ENCODE measurements at places on chromosomes 16 and 17.

GRCh38 chr17:76314392-76315227 lies 6.5 kb upstream of the QRICH2 start:
- DNase-seq: no peak

GRCh38 chr17:77326636-77327035 lies 185.9 kb downstream of the SEC14L1 start:
- DNase-seq: no peak

- DNase-seq: no peak
Observed at GRCh38 chr17:19262650-19263631, 25.8 kb downstream of the EPN2 start.

GRCh38 chr16:72809446-72809845 lies 238.5 kb downstream of the ZFHX3 start:
- DNase-seq: no peak

- no peak for DNase-seq
Observed at GRCh38 chr16:12078405-12079280, 102.1 kb downstream of the SNX29 start.

DNA sequence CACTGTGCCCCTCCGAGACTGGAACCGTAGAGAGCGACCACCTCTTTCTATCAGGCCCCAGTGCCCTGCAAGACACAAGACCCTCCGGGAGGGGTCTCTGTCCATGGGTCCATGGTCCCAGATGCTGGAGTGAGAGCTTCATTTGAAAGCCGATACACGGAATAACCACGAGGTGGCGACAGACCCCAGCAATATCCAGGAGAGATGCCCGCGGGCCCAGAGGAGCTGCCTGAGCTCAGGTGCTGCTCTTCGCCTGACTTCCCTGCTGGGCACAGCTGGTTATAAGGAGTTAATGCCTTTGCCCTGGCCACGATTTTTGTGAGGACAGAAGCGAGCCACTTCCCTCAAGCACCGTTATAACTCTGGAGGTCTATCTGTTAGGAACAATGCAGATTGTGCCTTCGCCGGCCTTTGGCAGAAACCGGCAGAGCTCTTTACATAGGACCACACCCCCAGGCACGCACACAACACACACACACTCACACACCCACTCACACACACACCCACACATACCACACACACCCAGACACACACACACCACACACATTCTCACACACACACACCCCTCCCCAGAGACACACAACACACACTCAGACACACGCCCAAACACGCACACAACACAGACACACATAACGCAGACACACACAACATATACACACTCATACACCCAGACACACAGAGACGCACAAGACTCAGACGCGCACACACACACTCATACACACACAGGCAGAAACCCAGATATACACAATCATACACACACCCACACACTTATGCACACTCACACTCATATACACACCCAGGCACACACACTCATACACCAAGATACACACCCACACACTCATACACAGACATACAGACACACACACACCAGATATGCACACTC lies 436.4 kb downstream of the SOX9 start:
- DNase-seq: peak; percentile 28

DNA sequence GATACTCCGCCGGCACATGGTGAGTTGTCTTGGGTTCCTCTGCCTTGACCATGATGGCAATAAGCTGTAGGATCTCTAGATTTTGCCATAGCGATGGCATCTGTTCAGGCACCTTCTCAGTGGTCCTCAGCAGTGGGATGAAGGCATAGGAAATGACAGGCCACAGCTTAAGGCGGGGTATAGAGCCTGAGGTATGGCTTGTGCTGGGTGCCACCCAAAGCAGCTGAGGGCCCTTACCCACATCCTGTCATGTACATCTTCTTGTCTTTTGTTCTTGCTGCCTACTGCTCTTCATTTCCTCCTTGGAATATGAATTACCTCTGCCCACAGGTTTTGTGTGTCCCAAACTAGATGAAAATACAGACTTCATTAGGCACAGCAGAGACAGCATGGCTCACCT lies 29.5 kb downstream of the KAT7 start:
- DNase-seq: peak; percentile 14

DNA sequence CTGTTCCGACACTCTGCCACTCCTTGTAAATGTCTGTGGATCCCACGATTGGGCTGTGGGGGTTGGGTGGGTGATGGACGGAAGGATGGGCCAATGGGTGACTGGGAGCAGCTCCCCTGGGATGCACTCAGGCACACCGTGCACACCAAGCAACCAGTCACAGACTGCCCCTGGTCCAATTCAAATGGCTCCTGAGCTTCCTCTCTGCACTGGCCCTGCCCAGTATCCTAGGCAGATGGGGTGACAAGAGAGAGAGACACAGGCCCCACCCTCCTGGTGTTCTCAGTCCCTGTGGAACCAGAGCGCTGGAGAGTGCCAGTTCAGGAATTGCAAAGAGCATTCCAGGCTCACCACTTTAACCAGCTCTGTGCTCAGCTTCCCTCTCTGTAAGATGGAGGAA lies 32.8 kb downstream of the BEAN1 start:
- DNase-seq: no peak

- no peak for DNase-seq
Observed at GRCh38 chr16:79393564-79393963, 207.0 kb downstream of the MAF start.

Measured in stimulated activated CD8-positive, alpha-beta memory T cell treated with anti-CD3 and anti-CD28 coated beads, Interleukin-2, amount 100 ng/mL, for 1 hour (primary cell).